Mesenteric fat pad (tissue), 1 donor: ENCODE measurements at places on chromosomes 7 and 10.

DNA sequence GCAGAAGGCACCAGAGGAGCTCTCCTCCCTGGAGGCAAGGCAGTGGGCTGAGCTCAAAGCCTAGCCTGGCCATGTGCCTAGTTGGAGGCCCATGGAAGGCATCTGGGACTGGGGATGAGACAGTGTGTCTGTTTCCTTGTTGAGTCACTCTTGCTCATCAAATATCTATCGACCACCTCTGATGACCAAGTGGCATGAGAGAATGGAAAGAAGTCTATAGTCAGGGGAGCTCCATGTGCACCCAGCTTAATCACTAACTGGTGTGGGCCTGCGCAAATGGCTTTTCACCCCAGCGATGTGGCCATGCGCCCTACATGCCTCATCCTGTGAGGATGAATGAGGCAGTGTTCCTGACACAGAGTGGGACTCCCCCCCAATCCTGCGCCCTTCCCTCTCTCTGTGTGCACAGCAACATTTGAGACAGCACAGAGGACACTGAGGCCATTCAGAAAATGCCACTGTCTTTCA lies 229.9 kb downstream of the RPS24 start:
- no peak for DNase-seq

DNA sequence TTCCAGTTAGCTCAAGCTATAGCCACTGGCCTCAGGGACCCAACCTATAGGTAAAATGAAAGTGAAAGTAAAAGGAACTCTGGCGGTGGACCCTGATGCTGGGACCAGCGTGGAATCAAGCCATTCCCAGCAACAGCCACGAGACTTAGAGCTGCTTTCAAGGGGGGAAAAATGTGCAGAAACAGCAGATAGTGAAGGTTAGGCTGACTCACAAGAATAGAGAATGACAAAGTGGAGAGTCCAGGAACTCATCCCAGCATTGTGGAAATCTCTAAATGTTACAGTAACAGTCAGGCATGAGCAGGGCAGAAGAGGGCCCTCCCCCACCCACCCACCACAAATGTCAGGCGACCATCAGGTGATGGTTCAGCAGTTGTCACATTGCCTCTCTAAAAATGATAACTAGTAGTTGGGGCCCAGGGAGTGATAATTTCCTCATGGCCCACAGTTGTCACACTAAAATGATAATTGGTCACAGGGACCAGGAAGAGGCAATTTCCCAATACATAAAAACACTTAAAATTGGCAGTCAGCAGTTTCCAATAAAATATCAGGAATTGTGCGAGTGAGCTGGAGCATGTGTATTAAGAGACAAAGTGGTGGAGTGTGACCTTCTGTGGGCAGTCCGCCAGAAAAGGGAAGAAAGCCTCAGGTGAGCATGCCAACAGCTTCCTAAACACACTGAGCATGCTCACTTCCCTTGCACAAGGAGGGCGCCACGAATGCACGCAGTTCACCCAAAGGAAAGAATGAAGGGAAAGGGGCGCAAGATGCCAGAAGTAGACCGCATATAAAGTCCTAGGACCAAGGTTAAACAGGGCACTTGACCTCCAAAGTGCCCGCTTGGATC lies 129.8 kb upstream of the PPP1R3A start:
- DNase-seq, result no peak

DNA sequence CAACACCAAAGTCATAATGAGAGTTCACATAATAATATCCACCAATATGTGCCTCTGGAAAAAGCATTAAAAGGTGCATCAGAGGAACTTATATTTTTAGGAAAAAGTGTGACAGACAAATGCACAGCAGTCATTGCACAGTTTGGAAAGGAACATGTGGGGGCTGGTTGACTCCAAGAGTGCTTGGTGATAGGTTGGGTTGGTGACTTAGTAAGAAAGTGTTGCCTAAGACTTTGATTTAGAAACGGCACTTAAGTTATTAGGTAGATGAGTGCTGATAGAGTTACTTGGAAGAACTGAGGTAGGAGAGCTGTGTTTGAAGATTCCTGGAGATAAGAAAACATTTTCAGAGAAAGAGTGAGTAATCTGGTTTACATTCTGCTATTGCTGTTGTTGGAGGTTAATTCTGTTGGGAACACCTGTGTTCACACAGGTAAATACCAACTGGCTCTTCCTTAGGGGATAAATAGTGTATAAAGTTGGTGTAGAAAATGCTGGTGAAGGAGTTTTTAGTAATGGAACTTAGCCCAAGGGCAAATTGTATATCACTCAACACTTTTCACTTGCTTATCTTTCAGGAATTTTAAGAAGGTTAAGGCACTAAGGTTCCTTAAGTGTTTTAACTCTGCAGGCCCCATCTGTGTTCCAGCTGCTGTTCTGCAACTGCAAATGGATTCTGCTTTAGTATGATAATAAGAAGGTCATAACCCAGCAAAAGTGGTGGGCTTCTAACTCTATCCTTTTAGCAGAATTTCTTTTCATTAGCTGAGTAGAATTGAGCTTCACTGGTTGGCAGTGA lies 196.1 kb downstream of the NSUN6 start:
- DNase-seq, result no peak

DNA sequence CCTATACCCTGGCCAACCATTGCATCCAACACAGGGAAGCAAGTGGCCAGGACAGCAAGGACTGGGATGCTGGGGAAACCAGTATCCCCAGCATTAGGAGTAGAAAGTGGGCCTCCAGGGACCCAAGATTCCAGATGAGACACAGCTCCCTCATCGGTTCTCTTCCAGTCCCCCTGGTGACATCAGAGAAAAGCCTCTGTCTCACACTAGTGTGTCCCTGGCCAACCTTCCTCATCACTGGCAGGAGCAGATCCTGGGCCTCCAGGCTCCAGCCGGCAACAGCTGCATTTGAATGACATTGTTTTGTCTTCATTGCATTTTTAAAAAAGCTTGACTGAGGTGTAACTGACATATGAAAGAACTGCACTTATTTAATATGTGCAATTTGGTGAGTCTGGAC lies 177.3 kb upstream of the LYZL2 start:
- DNase-seq, result no peak

DNA sequence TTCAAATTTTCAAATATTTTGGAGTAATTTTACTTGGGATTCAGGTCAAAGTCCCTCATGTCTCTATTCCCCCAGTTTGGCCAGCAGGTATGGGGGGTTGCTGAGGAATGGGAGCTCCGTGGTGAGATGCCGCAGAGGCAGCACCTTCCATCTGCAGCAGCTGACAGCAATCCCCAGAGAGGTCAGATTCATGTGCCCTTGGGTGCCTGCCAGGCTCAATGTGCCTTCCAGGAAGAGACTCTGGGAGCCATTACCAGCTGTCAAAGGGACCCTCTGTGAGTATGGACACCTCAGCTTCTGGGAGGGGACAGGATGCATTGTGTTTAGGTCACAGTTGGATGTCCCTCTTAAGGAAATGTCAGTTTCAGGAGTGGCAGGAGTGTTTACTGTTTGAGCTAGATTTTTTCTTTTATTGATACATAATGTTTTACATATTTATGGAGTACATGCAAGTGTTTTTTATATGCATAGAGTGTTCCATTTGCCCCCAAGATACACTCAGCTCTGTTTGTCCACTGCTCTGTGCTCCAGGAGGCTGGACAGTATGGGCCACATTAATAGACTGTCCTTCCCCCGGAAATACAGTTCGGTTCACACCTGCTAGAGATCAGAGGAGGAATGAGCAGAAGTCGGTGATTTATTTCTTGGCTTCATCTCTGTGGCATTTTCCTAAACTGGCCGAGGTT lies 75.3 kb upstream of the GRB10 start:
- DNase-seq, result no peak

GRCh38 chr7:136342251-136342650 lies 365.1 kb upstream of the MTPN start:
- no peak for DNase-seq

DNA sequence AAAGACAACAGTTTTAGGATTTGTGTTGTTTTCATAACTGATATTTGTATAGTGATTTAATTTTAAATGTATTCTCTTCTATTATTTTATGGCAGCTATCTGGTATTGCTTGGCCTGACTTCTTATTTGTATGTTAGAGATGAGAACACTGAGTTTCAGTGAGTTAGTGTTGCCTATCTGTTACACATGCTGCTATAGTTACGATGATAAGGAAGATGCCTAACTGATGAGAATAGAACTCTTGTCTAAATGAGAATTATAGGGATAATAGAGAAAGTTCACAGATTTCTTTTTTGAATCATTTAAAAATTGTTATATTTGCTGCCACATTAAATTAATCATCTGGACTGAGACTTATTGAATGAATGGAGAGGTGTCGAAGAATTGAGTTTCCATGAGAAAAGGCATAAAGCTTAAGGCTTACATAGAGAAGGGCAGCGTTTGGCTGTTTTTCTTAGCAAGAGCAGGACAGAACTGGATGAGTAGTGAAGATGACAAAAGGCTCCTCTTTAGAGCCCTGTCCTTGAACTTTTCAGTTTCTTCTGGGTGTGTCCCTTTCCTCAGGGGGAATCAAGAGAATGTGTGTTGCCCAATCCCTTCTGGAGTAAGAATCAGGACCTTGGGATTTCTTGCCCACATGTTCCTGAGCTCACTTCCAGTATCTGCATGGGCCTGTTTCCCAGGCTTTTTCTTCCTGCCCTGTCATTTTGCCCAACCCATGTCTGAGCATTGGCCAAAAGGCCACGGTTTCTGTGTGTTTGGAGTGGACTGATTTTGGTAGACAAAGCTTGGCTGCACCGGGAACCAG lies 195.6 kb upstream of the CSTF2T start:
- DNase-seq, result peak; percentile 72

- no peak for DNase-seq
These were observed 1.9 kb downstream of the LRRC72 start for GRCh38 chr7:16528520-16528919.

DNA sequence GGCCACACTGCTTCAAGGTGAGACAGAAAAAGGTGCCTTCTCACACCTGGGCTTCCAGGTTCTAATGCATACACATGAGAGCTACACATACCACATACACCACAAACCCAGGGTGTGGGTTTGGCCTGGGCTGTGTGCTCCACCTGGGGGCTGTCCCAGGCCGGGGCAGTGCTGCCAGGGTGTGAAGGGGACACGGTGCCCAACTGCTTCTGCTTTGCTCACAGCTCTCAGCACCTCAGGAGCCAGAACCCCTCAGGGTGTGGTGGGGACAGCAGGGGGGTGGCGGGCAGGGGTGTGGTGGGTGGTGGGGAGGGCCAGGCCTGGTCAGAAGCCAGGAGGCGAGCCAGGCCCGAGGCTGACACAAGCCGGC lies 51.1 kb downstream of the TMEM209 start:
- DNase-seq, result peak; percentile 83

DNA sequence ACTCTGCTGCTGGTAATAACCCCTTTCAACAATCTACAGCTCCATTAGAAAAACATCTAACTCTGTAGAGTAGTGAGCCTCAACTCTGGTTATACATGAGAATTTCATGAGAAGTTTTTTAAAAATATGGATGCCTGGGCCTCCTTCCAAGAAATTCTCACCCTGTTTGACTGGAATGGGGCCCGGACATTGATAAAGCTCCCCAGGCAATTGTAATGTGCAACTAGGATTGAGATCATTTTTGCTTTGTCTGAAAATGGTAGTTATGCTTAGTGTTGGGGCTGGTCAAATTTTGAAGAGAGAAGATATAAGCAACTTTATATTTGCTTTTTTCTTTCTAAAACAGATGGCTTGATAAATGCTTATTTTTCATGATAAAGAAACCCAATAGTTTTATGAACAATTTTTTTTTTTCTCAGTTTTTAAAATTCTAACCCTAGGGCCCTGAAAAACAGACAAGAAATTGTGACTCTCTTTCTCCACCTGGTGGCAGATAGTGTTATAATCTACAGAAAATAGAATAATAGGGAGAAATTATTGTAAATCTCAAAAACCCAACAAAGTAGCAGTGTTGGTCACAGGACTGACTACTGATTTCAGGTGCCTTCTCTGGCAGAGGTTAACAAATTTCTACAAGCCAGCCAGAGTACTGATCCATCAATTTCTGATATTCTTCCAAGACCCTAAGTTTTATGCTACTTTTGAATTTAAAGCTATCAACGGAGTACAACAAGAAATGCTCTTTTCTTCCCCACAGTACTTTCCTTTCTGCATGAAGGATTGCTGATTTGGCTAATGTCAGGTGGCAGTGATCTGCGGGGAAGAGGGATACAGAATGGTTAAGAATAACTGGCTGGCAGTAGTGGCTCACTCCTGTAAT lies 174.8 kb downstream of the DKK1 start:
- DNase-seq, result no peak

DNA sequence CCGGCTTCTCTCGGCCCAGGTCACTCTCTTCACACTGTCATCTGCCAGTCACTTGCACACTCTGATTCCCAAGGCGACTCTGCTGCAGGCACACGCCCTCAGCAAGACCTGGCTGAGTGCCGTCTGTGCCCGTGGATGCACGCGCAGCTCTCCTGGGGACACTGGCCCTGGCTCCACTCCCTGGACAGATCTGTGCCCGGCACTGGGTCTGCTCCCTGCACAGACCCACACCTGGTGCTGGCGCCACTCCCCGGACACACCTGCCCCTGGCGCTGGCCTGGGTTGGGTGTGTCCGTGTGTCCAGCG lies 133.2 kb downstream of the DNAJB6 start:
- no peak for DNase-seq

DNA sequence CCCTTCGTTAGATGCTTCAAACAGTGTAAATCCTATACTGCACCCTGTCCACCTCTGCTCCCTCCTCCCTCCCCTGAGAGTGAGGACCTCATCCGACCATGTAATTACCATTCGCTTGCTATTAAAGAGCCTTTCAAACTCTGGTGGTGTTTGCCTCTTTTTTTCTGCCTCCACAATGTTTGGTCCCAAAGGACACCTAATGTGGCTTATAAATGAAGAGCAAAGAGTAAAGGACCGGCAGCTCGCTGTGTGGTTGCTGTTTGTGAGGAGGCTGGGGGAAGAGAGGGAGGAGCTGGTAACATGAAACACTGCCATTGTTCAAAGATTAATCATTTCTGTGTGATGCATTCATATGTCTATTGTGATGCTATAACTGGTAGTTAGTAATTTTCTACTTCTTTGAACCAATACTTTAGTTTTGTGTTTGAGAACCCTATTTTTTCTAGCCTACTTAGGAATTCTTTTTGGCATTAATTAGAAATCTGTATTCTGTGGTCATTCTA lies 27.9 kb downstream of the MTURN start:
- no peak for DNase-seq
